ENCODE measurements at places on chromosomes 2 and 18.

DNA sequence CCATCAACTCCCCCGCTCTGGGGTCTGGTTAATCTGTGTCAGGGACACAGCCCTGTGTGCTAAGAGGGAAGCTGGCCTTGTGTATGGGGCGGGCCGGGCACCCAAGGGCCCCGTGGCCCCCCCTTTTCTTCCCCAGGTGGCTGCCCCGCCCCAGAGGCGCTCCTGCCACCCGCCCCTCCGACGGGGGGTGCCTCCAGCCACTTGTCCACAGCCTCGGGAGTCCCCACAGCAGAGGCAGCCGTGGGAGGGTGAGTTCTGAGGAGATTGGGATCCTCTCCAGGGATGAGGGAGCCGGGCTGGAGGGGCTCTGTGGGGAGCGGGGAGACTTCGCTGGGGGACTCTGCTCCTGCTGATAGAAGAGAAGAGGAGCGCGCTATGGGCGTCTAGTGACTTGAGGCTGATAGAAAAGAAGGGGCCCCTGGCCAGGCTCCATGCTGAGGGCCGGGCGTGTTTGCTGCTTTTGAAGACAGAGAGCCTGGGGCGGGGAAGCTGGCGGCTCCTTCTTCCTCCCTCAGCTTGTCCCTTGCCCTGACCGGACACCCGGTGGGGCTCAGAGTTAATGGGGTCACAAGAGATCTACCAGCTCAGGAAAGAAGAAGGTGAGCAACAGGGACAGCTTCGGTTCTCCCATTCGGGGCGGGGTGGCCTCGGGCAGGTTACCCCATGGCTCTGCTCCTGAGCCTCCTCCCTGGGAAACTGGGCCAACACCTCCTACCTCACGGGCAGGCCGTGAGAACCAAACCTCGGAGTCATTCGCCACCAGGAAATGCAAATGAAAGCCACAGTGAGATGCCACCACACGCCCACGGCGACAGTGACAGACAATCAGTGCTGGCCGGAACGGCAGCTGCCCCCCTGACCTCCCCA, 89.4 kb upstream of the TAF1B start:
- peak; percentile 56 for DNase-seq

GRCh38 chr2:199663157-199663556, 187.8 kb downstream of the FTCDNL1 start:
- DNase-seq: no peak

DNA sequence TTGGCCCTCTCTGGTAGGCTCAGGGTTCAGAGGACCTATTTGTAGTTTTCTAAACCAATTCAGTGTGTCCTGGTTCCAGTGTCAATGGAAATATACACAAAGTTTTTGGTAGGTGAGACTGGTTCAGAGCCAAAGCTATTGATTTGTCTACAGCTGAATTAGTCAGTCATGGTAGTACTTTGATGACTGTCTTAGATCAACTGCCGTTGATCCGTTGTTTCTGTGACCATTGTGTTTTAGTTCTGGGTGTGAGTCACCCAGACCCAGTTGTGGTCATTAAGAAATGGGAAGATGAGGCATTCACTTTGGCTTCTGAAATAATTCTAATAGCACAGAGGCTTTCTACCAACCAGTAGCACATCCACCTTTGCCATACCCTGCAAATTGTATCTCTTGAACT, 16.0 kb upstream of the RPE start:
- no peak for DNase-seq

- no peak for DNase-seq
These were observed 48.7 kb downstream of the RMDN2 start for GRCh38 chr2:37973615-37974353.

- no peak for DNase-seq
These were observed 297.6 kb downstream of the PARD3B start for GRCh38 chr2:204842661-204843485.

- no peak for DNase-seq
These were observed 7.8 kb upstream of the FSHR start for GRCh38 chr2:49162151-49162550.

- no peak for DNase-seq
These were observed 31.3 kb downstream of the SPEG start for GRCh38 chr2:219465659-219466561.

DNA sequence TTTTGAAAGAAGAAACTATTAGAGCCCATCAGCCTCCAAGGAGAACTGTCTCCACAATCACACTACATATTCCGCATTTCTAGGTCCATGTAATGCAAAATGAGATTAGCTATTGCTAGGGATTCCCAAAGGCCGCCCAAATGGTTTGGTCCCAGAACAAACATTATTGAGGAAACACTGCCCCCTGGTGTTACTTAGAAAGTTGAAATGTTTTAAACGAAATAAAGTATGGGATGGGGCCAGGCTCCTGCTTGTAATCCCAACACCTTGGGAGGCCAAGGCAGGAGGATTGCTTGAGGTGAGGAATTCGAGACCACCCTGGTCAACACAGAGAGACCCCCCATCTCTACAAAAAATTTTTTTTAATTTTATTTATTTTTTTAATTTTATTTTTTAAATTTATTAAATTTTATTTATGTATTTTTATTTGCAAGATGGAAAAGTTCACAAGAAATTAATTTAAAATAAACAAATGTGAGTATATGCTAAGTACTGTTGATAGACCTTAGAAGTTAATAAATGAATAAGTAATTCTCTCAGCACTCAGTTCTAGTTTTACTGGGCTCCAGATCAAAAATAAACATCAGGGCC, 5.5 kb downstream of the NHEJ1 start:
- DNase-seq: peak; percentile 72

GRCh38 chr2:73333564-73333963, 40.2 kb upstream of the EGR4 start:
- no peak for DNase-seq

DNA sequence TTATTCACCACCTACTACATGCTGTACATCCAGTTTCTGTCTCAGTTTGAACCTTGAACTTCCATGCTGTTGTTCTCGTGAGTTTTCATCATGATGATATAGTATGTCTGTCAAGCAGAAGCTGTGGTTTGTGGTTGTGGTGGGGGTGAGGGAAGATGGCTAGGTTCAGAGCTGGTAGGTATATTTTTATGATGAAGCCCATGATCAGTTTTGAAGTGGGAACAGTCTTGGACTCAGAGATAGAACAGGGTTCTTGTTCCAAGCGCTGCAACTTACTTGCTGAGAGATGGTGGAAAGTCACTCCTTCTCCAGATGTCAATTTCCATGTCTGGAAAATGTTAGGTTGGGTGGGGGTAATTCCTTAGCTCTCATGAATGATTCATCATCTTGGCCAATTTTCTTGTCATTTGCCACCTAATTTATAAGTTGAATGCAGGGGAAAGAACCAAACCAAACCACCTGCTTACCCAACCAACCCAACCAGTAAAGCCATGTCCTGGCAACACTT, 21.6 kb downstream of the PMAIP1 start:
- peak; percentile 34 for DNase-seq

DNA sequence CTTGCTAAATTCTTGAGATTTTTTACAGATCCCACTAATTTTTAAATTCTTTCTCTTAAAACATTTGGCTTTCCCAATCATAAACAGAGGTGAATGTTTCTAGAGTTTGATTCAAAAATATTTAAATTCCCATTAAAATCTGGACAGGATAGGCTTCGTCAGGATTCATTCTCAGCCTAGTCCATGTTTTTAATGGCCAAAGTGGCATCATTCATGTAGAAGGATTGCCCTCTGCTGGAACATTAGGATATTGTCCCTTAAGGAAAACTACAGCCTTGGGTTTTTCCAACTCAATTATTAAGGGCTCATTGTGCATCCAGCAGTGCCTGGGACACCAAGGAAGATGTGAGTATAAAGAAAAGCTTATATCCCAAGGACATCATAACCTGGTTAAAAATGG, 71.7 kb downstream of the TPGS2 start:
- DNase-seq: no peak

All from CD4-positive, alpha-beta T cell treated with Interleukin-4 for 1 hour (primary cell).